ENCODE measurements at places on chromosomes 1 and 21. TPM values are rescaled to one million over a fixed set of nuclear protein-coding genes. Genes with fewer than 3 reads are reported as not detected.

CFAP45 gene
- total RNA-seq, result 1.2 TPM

GJB3 gene
- not detected for total RNA-seq

KIF21B gene
- 1.6 TPM for total RNA-seq

KRTAP19-1 gene
- total RNA-seq, result not detected

- H3K4me3 ChIP-seq, result no peak overlapping the region
- peaks cover 4% of the 10 kb centered on the region for H3K4me1 ChIP-seq
- no peaks in the 10 kb centered on the region for H3K36me3 ChIP-seq
- no peak for DNase-seq
Measured at GRCh38 chr21:42493109-42494060, 2.6 kb downstream of the RSPH1 start.

DNA sequence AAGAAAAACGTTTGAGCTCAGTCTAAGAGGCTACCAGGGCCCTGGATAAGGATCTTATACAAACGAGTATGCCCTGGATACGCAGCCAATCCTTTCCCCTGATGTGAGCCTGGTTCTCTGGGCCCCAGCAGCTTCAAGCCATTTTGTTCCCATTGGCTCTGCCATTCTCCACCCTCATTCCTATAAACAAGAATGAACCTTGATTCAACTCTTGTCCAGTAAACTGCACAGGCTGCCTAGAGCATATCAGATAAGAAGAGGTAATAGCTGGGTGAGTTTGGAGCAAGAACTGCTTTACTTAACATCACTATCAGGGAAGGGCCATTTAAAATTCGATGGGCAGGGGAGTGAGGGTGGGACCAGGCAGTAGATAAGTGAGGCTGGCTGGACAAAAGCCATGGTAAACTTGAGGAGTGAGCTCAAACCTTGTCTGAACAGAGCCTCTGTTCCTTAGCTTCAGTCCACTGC, 11.3 kb downstream of the BTG2 start:
- no peak overlapping the region for H3K4me3 ChIP-seq
- no peak overlapping the region for H3K27ac ChIP-seq
- no peaks in the 10 kb centered on the region for H3K36me3 ChIP-seq
- peaks cover 25% of the 10 kb centered on the region for H3K4me1 ChIP-seq

GRCh38 chr1:25799935-25800702, at the start of gene SELENON:
Gene SELENON (plus strand): TSS chr1:25800193. CDS start chr1:25800231, 38 bp downstream.
- H3K27ac ChIP-seq, result peak within 1 kb of the TSS; percentile 59
- DNase-seq, result peak; percentile 79
- H3K4me3 ChIP-seq, result peak within 1 kb of the TSS; percentile 47

- H3K27me3 ChIP-seq, result no peaks in the 10 kb centered on the region
- no peak overlapping the region for H3K27ac ChIP-seq
- DNase-seq, result no peak
- no peaks in the 10 kb centered on the region for H3K36me3 ChIP-seq
Measured at GRCh38 chr1:58156831-58157230, 389.7 kb downstream of the OMA1 start.

DNA sequence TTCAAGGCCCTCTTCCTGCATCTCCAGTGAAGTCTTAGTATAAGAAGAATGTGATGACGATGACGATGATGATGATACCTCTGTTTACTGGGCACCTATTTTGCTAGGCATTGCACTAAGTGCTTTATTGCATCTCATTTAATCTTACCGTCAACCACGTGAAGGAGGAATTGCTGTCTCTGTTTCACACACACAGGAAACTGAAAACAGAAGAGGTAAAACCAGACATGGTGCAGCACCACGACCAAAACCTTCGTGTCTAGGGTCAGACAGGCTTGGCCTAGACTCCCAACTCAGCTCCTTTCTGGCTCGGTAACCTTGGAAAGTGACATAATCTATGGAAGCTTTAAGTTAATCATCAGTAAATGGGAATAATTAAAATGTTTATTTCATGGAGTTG, 20.7 kb upstream of the KCNA2 start:
- no peak overlapping the region for H3K4me3 ChIP-seq
- no peaks in the 10 kb centered on the region for H3K27me3 ChIP-seq
- H3K27ac ChIP-seq, result no peak overlapping the region
- H3K36me3 ChIP-seq, result no peaks in the 10 kb centered on the region
- H3K4me1 ChIP-seq, result no peaks in the 10 kb centered on the region

- no peaks in the 10 kb centered on the region for H3K27me3 ChIP-seq
- DNase-seq, result peak; percentile 77
- H3K27ac ChIP-seq, result no peak overlapping the region
- no peaks in the 10 kb centered on the region for H3K36me3 ChIP-seq
- H3K4me1 ChIP-seq, result peaks cover 10% of the 10 kb centered on the region
Measured at GRCh38 chr1:8169364-8170058, 143.4 kb upstream of the ERRFI1 start.

Measured in ovary (tissue), 10 donors.